ENCODE measurements at places on chromosomes 4 and X. TPM values are rescaled to one million over a fixed set of nuclear protein-coding genes. Genes with fewer than 3 reads are reported as not detected.
A peak's percentile ranks its signal among the peaks of the same experiment; 100 is the strongest.

GPR50 gene
- total RNA-seq: not detected

SASH3 gene
- 5.7 TPM for total RNA-seq

DNA sequence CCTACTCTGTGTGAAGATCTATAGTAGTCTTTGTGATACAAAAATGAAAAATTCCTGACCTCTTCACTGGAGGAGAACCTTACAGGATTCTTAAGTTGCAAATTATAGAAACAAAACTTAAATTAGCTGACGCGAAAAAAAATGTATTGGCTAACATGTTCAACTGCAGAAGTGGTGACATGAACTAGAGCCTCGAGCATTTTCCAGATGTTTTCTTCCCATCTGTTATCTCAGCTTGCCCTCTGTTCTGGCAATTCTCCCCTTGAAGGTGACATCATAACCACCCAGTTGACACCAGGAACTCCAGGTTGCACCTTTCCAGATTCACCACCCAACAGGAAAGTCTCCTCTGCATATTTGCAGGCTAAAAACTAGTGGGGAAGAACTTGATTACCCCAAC, 222.4 kb downstream of the KDR start:
- DNase-seq: no peak

DNA sequence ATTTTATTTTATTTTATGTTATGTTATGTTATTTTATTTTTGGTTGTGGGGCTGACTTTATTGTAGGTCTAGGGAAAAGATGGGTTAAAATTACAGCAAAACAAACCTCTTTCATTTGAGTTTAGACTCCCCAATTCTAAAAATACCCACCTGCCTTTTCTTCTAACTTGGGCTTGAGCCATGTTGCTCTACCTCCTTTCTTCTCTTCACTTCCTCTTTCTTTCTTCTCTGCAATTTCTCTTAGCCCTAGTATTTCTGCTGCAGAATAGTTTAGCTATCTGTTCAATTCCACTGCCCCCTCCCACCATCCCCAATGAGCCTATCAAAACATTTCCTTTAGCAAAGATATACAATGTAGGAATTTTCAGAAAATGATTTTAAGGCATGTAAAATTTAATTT, 653.3 kb downstream of the ARAP2 start:
- no peak for DNase-seq

DNA sequence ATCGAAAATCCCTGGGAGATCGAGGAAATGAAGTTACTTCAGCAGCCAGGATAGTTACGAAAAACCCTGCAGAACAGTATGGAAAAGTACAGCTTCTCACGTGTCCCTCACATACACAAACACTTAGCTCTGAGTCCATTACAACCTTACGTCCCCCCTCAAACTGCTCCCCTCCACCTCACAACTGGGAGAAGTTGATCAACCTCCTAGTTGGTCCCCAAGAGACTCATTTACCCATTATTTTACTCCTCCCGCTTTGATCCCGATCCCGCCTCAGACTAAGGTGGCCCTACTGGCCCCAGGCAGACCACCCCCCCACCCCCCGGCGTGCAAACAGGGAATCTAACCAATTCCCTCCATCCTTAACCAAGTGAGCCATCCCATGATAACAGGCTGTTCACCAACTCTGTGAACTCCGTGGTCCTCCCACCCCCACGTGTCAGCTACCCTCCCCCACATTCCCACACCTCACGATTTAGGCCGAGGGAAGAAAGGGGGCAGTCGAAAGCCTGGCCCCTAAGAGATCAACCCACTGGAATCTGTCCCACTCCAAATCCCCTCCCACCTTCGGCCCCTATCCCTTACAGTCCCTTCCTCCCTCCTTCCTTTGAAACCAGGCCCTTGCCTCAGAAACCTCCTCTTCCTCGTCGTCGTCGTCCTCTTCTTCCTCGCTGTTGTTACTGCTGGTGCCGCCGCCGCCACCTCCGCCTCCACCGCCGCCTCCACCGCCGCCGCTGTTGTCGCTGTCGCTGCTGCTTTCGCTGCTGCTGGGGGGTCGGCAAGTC, 755 bp downstream of the ANKRD17 start:
- no peak for DNase-seq

DNA sequence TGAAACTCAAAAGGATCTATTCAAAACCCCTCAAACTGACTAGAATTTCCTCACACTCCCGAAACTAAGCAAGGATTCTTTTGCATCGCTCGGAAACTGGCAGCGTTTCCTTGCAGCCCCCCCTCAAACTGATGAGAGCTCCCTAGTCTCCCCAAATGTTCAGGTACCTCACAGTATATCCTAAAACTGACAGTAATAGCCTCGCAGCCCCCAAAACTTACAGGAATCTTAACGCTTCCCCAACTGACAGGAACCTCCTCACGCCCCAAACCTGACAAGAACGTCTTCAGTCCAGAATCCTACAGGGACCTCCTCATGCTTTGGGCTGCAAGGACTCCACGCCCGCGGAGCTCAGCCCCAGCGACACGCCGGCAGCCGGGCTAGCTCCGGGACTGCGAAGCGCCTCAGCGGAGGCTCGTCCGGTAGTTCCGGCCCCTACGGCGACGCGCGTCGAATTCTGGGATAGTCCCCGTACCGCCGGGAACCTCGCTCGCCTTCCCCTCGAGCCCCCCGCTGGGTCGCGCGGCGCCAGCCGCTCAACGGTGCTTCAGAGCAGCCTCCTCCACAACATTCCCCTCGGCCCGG, 640 bp downstream of the PHF8 start:
- DNase-seq: no peak

GRCh38 chr4:138576684-138577083, 334.5 kb upstream of the SLC7A11 start:
- DNase-seq: no peak

- no peak for DNase-seq
Observed at GRCh38 chr4:100738196-100739165, 220.7 kb upstream of the EMCN start.

AMER1 gene
- 1.9 TPM for total RNA-seq

- DNase-seq: no peak
Observed at GRCh38 chrX:17549107-17549651, 174.2 kb downstream of the NHS start.

RASSF6 gene
- total RNA-seq: 0.46 TPM

BBS12 gene
- 0.79 TPM for total RNA-seq

GRCh38 chrX:107226757-107227156, 20.3 kb downstream of the DNAAF6 start:
- no peak for DNase-seq

DNA sequence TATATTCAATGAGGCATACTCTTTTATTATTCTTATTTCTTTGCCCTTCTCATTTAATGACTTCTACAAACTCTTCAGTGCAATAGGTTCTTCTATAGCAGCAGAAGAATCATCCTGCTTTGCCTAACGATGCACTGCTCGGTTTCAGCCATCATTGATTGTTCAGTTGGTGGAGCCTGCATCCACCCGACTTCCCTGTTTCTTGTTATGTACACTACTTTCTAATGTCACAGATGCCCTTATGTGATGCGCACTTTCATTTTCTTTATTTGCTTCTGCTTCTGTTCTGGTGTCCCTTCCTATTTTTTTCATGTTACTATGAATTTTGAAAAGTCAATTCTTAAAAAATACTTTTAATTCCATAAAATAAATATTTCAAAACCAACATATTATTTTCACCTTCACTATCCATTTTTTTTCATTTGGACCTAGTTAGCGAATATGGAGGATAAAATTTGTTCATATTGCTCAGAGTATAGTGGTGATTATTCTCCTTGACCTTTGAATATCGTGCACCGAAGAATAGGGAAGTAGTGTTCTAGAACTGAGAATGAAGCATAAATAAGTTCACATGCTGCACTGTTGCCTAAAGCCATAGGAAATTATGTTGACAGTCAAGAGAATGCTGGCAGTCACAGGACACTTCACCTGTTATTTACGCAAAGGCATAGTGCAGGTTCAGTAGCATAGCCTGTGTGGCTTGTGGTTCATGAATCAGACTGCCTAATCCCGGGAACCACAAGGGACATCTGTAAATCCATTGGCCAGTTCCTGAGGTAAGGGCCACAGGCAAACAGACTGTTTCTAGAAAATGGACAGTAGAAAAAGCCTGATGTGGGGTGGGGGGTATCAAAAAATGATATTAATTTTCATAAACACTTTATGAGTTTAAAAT, 21.3 kb upstream of the SFRP2 start:
- no peak for DNase-seq

- DNase-seq: no peak
Observed at GRCh38 chrX:643241-643595, 12.6 kb downstream of the SHOX start.

GRCh38 chr4:85423431-85423830, 51.5 kb upstream of the ARHGAP24 start:
- no peak for DNase-seq

- DNase-seq: no peak
Observed at GRCh38 chr4:148780426-148781005, 338.3 kb upstream of the NR3C2 start.

DNA sequence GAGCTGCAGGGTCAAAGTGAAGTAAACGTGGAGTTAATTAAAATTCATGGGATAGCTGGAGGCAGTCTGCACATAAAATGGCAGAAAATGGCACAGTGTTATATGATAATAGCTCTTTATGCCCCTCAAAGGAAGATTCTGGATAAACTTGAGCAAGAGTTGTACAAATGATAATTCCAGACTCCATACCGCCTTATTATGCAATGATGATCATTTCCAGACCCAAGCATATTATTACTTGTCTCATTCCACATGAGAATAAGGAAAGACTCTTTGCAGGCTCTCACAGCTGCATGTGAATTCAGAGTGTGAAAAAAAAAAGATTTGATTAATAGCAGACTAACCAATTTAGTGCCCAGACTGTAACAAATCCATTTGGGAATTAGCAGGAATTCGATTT, 105.4 kb downstream of the STK32B start:
- no peak for DNase-seq

FAM9C gene
- not detected for total RNA-seq

- peak; percentile 78 for DNase-seq
Observed at GRCh38 chrX:45769761-45770582, 569.3 kb upstream of the DIPK2B start.

- no peak for DNase-seq
Observed at GRCh38 chr4:42906341-42906740, 13.8 kb downstream of the GRXCR1 start.

GRCh38 chrX:30572004-30572403, 5.6 kb downstream of the TASL start:
- no peak for DNase-seq

KIF4A gene
- total RNA-seq: 1.4 TPM

DNA sequence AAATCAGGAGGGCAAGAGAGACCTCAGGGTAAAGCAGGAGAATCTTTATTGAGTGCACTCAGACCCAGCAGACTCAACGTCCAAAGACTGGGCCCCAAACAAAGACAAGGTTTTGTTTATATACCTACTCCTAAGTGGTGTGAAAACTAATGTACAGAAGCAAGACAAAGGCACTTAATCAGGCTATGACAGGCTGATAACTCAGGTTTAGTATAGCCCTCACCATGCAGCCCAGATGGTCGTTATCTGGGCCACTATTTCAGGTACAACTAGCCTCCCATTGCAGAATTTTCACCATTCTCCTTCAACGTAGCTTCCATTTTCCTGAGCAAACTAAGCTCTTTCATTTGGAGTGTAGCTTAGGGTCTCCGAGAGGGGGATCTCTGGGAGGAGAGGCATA, 36.9 kb downstream of the SULT1E1 start:
- DNase-seq: no peak

GRCh38 chr4:151519728-151520415, 110.9 kb downstream of the FHIP1A start:
- DNase-seq: no peak

GRCh38 chr4:93809773-93810172, 18.8 kb upstream of the ATOH1 start:
- DNase-seq: no peak

SPANXD gene
- not detected for total RNA-seq

ITGB1BP2 gene
- 0.71 TPM for total RNA-seq

- no peak for DNase-seq
Observed at GRCh38 chr4:152784490-152785350, 5.0 kb downstream of the ARFIP1 start.

DNA sequence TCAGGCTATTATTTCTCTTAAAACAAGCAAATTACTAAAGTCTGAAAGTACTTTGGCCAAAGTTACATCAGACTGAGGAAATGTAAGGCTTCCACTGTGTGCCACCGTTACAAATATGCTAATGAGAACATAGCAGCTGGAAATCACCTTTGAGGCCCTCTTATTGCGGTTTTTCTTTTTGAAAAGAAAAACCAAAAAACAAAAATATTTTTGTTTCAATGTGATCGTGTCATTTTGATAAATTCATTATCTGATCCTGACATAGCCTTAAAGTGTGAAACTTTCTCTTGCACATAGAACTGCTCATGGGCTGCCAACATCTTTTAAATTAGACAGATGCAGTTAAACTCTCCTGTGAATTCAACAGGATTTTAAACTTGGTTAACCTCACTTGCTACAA, 2.8 kb upstream of the TIFA start:
- no peak for DNase-seq

GRCh38 chrX:107537815-107538214, 88.4 kb downstream of the FRMPD3 start:
- no peak for DNase-seq

DNA sequence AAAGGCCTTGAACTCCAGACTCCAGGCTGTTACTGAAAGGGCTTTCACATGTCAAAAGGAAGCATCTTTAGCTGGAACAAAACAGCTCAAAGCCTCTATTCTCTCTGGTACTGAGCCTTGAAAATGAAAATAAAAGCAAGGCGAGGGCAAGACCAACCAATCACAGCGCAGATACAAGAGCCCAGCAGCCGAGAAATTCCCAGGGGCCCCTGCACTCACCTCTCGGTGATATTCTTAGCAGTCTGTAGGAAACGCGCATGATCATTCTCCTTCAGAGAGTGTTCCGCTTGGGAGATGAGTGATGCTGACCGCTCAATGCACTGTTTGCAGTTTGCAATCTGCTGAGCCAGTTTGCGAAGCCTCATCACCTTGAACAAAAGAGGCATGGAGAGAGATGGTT, 138.1 kb downstream of the MID1 start:
- no peak for DNase-seq

- DNase-seq: no peak
Observed at GRCh38 chr4:74624351-74625151, 169.8 kb downstream of the BTC start.

GRCh38 chr4:104365618-104366017, 129.1 kb downstream of the CXXC4 start:
- no peak for DNase-seq

PORCN gene
- 1.7 TPM for total RNA-seq

DNA sequence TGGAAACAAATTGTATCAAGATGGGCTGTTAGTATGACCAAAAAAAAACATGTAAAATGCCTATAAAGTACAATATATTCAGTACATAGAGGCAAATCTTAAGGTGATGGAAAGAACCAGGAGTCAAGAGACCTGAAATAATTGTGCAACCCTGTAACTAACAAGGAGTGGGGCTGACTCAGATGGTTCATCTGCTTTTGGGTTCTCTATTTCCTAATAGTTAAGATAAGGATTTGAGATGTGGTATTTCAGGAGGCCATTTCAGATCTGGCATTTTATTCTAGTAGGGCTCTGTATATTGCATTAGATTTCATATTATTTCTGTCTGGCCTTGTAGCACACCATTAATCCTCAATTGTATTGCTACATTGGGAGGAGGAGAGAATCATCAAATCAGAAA, 268.4 kb downstream of the HS3ST1 start:
- no peak for DNase-seq

CCSER1 gene
- total RNA-seq: 0.56 TPM

CCNA2 gene
- 4.3 TPM for total RNA-seq

GRCh38 chr4:17010426-17011087, 112.1 kb upstream of the LDB2 start:
- DNase-seq: no peak

GRCh38 chr4:118322831-118323502, 29.8 kb downstream of the PRSS12 start:
- no peak for DNase-seq

GRCh38 chr4:142406917-142407501, 439.1 kb downstream of the INPP4B start:
- DNase-seq: no peak

- DNase-seq: no peak
Observed at GRCh38 chr4:26995316-26995715, 134.7 kb downstream of the STIM2 start.
